ENCODE measurements at places on chromosomes 3 and 15.

DNA sequence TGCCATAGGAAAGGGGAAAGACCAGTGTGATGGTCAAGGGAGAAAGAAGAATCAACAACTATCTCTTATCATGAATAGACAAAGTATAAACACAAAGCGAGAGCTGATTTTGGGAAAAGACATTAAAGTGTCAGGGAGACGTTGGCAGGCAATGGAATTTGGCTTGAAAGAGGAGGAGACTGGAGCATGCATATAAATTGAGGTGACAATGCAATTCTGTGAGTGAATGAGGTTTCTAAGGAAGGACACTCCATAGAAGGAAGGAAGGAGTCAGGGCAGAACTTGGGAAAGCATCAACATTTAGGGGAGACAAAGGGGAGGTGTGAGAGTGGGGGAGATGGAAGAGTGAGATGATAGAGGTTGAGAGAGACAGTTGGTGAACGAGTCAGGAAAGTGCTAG, 543.0 kb upstream of the TBL1XR1 start:
- no peak for DNase-seq

GRCh38 chr3:170367797-170368196, 10.3 kb downstream of the SKIL start:
- no peak for DNase-seq

DNA sequence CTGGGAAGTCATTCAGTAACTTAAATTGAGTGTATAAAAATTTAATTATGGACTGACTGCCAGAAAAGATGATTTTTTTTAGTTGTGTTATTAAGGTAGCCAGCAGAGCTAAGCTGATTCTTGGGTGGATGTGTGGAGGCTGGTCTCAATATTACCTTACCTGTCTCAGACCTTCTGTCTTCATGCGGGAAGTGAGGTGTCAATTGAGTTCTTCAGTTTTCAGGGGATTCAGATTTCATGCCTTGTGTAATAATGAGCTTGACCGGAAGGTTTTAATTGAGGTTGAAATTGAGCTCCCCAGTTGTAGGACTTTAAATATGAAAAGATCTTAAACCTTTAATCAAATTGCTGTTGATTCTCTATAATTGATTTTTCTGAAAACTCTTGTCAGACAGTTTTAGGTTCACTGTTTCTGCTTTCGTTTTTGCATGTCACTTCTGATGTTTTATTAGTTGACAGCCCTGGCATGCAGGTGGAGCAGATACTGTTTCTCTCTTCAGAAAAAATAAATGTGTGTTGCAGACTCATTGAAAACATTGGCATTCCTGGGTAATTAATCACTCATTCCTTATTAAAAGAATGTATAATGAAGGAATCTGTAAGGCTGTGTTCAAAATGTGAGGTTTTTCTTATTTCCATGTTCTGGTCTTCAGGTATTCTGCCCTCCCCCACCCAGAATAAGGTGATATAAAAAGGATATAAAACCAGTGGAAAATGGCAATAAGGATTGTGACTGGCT, 54.5 kb downstream of the PSMD6 start:
- DNase-seq = no peak

DNA sequence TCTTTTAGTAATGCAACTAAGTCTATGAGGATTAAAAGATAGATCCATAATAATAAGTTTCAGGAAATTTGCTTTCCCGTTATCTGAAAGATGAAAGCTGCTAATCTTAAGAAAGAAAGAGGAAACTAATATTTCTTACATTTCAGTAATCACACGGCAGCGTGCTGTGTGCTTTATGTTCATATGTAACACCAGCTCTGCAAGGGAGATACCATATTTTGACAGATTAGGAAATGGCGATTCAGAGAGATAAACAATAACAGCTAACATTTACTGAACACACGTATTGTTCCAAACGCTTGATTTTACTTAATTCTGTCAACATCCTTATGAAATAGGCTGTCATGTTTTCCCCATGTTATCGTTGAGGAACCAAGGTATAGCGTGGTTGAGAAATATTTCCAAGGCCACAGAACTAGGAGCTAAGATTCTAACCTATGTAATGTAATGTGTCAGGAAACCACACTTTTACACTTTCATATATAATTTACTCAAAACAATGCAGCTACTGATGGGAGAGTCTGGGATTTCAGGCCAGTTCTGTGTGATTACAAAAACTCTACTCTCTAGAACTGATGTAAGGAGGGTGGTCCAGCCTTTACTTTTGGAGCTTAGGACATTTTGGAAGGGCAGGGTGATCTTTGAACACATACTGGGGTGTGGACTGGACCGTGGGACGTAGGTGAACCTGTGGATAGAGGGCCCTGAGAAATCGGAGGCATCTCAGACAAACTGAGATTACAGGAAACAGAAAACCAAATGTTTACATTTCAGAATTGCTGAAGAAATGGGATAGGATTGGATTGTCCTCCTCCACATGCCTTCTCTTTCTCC, 100.6 kb downstream of the IL1RAP start:
- DNase-seq = no peak

GRCh38 chr15:76204109-76204845, 107.0 kb downstream of the ETFA start:
- no peak for DNase-seq

Data from activated naive CD4-positive, alpha-beta T cell treated with anti-CD3 and anti-CD28 coated beads for 36 hours (primary cell).